Liver (tissue), 10 donors: ENCODE measurements at places on chromosomes 3 and 15. TPM values are rescaled to one million over a fixed set of nuclear protein-coding genes. Genes with fewer than 3 reads are reported as not detected.

GRCh38 chr3:104347291-104347690, 1019.4 kb upstream of the ALCAM start:
- no peaks in the 10 kb centered on the region for H3K4me1 ChIP-seq
- no peaks in the 10 kb centered on the region for H3K27me3 ChIP-seq
- no peak overlapping the region for H3K27ac ChIP-seq
- no peak overlapping the region for H3K4me3 ChIP-seq
- no peak for DNase-seq

DNA sequence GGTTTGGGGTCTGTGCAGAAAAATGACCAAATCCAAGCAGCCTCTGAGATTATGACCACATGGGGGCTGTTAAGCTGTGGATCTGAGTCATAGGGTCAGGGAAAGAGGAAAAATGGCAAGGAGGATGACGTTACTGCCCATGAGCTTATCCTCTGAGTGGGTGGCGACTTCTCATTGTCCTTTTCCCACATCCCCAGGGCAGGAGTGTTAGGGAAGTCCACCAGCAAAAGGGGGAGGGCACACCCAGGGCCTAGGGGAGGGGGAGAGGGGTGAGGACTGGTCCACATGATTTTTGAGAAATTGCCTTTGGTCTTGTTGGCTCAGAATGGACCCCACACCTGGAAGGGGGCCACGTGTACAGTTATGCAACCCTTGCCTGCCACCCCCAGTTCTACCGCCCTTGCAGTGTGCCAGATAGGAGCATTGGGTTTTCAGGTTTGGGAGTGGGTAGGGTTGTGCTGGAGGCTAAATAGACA, 2.6 kb downstream of the CD276 start:
- peaks cover 8% of the 10 kb centered on the region for H3K4me1 ChIP-seq
- no peak for DNase-seq
- no peak overlapping the region for H3K27ac ChIP-seq
- H3K4me3 ChIP-seq, result no peak overlapping the region

DNA sequence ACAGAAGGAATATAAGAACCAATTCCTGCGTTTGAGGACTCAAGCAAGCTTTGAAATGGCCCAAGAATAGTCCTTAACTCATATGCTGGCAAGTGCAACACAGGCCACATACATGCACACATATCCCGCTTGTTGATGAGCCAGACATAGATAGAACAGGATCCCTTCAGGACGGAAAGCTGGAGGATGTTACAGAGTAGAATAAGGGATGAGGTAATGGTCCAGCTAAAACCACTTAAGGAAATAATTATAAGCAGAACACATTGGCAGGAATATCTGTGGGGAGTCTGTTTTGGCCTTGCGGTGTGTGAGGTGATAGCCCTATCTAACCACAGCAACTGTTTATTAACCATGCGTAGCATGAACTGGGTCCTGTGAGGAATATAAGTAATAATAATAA, 25.0 kb downstream of the SCG3 start:
- no peaks in the 10 kb centered on the region for H3K36me3 ChIP-seq
- no peak overlapping the region for H3K4me3 ChIP-seq
- H3K27me3 ChIP-seq, result no peaks in the 10 kb centered on the region
- H3K27ac ChIP-seq, result no peak overlapping the region

DNA sequence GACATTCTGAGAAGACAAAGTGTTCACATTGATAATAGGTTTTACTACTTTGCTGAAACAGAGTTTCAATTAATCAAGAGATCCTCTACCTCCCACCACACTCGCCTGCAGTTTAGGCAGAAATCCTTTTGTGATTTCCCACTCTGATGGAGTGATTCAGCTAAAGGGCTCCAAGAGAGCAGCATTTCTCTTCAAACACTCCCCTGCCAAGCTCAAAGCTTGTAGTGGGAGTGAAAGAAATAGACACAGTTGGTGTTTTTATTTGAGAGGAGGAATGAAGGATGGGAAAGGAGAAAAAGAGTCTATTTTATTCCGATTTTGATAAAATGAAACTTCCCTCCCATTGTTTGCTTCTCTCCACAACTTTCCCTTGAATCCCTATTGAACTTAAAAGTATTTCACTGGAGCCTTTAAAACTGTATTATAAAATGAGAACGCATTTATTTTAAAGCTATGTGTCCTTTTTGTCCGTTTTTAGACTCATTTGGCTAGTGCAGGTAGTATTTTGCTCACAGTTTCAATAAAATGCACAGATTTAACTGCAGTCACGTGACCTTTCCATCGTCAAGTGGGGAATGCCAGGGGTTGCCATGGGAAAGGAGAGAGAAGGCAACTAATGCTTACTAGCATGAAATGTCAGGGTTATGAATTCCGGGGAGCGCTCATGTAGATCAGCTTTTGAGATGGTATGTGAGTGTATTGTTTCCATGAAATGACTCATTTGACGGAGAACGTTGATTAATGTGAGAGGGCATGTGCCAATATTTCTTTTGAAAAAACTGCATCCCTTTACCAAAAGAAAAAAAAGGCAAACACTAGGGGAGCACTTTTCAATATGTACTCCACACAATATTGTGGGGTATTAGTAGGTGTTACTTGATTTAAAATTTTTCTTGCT, 7.7 kb upstream of the OSBPL11 start:
- H3K27me3 ChIP-seq, result no peaks in the 10 kb centered on the region
- H3K4me3 ChIP-seq, result no peak overlapping the region
- no peak for DNase-seq
- H3K36me3 ChIP-seq, result no peaks in the 10 kb centered on the region

Gene EPHB3
- 0.84 TPM for total RNA-seq

DNA sequence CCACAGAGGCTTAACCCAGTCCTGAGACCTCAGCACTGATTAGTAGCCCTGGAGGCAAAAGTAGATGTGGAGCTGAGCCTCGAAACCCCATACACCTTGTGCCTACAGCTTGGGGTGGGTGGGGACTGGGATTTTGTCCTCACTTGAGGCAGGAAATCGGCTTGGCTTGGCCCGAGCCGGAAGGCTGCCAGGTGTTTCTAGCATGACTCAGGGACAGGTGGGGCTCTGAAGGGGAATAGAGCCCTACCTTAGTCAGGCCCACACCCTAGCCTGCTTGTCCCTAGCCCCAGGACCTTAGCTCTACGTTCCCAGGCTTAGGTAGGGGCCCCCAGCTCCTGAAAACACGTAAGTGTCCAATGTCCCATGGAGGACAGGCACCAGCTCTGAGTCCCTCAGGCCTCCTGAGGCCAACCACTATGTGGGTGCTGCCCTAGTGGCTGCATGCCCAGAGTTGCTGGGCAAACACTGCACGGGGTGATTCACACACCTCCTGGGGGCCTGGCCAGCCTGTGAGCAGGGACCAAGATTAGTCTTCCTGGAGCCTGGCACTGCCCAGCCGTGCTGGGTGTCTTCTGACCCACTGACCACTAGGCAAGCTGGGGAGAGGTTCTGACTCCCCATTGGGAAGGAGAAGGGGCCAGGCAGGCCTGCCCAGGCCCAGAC, 3.1 kb downstream of the MST1R start:
- H3K4me1 ChIP-seq, result peaks cover 7% of the 10 kb centered on the region
- H3K27ac ChIP-seq, result no peak overlapping the region
- DNase-seq, result no peak
- no peak overlapping the region for H3K4me3 ChIP-seq
- H3K36me3 ChIP-seq, result no peaks in the 10 kb centered on the region
- no peaks in the 10 kb centered on the region for H3K27me3 ChIP-seq

Gene TTLL13
- 0.08 TPM for total RNA-seq

GRCh38 chr3:86794361-86795065, 196.4 kb downstream of the VGLL3 start:
- H3K4me1 ChIP-seq, result no peaks in the 10 kb centered on the region
- H3K4me3 ChIP-seq, result no peak overlapping the region
- H3K36me3 ChIP-seq, result no peaks in the 10 kb centered on the region
- no peaks in the 10 kb centered on the region for H3K27me3 ChIP-seq

Gene VILL
- total RNA-seq, result 2.2 TPM

- no peak overlapping the region for H3K27ac ChIP-seq
- H3K4me1 ChIP-seq, result peaks cover 1% of the 10 kb centered on the region
- no peak overlapping the region for H3K4me3 ChIP-seq
- no peaks in the 10 kb centered on the region for H3K27me3 ChIP-seq
- H3K36me3 ChIP-seq, result no peaks in the 10 kb centered on the region
- no peak for DNase-seq
Observed at GRCh38 chr15:70494852-70495571, 268.3 kb downstream of the UACA start.

Gene ALDH1L1
- 189 TPM for total RNA-seq

DNA sequence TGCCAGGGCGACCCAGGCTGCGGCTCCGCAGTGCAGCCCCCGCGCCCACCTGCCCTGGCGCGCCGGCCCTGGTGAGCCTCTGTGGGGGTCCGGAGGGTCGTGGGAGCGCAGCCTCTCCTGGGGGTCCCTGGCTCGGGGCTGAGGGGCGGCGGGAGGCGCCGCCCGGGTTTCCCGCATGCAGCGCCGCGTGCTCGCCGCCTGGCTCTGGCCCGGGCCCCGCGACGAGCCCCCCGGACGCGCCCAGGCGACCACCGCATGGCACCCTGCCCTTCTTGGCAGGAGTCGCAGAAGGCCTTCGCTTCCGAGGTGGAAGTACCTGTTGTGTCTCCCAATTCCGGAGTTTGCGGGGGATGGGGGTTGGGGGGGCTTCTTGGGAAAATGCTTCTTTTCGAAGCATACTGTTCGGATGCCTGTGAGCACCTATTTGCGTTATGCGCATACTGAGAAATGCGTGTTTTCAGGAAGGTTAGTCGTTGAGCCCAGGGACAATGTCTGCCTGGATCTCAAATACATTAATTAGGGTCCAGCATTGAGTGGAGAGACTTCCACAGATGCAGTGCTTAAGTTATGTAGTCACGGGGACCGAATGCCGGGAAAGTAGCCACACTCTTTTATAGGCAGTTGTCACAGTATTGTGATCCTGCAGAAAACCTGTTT, 1.3 kb downstream of the GABRA5 start:
- no peak for DNase-seq
- H3K27me3 ChIP-seq, result peaks cover 8% of the 10 kb centered on the region
- no peak overlapping the region for H3K4me3 ChIP-seq
- no peaks in the 10 kb centered on the region for H3K36me3 ChIP-seq
- no peak overlapping the region for H3K27ac ChIP-seq

DNA sequence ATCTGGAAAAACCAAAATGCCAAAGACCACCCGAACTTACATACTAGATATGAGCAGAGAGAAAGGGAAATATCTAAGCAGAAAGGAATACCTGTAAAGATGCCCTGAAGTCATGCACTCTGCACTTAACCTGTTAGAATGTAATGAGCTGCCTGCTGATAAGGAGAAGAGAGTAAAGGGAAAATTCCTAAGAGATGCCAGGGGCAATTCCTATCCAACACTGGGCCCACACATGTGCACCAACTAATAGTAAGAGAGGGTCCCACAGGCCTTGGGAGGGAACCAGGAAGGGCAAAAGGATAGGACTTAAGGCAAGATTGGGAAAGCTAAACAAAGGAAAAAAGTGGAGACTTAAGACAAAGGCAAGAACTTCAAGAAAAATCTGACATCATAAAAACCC, 189.5 kb downstream of the NSUN3 start:
- no peaks in the 10 kb centered on the region for H3K36me3 ChIP-seq
- H3K4me3 ChIP-seq, result no peak overlapping the region
- no peaks in the 10 kb centered on the region for H3K4me1 ChIP-seq
- H3K27ac ChIP-seq, result no peak overlapping the region
- no peaks in the 10 kb centered on the region for H3K27me3 ChIP-seq
- DNase-seq, result no peak

- H3K4me1 ChIP-seq, result no peaks in the 10 kb centered on the region
- H3K27me3 ChIP-seq, result no peaks in the 10 kb centered on the region
- no peak for DNase-seq
- no peak overlapping the region for H3K4me3 ChIP-seq
- no peaks in the 10 kb centered on the region for H3K36me3 ChIP-seq
Observed at GRCh38 chr3:23094890-23095462, 108.2 kb upstream of the UBE2E2 start.

GRCh38 chr3:15180042-15180611, 25.9 kb upstream of the CAPN7 start:
- H3K27ac ChIP-seq, result no peak overlapping the region
- DNase-seq, result no peak
- no peaks in the 10 kb centered on the region for H3K4me1 ChIP-seq
- no peaks in the 10 kb centered on the region for H3K36me3 ChIP-seq
- H3K27me3 ChIP-seq, result no peaks in the 10 kb centered on the region
- no peak overlapping the region for H3K4me3 ChIP-seq

Gene CCDC174
- total RNA-seq, result 4.9 TPM

DNA sequence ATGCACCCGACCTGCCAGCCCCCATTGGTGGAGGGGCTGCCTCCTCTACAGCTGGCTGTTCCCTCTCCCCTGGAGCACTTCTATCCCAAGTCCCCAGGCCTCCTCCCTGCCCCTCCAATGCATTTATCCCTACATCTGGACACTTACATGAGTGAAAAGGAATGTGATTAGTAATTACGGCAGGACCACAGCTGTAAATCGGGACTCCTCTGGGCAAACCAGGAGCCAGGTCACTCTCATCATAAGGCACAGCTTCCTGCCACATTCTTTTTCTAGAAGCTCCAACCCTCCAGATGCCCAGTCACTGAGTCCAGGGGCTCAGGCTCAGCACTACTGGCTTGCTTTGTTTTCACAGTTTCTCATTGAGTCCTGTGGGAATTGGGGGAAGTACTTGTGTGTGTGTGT, 54.3 kb downstream of the IL20RB start:
- DNase-seq, result no peak
- H3K4me1 ChIP-seq, result peaks cover 9% of the 10 kb centered on the region
- H3K27ac ChIP-seq, result no peak overlapping the region
- H3K27me3 ChIP-seq, result no peaks in the 10 kb centered on the region
- H3K36me3 ChIP-seq, result no peaks in the 10 kb centered on the region

Gene FBXO40
- total RNA-seq, result 0.05 TPM

DNA sequence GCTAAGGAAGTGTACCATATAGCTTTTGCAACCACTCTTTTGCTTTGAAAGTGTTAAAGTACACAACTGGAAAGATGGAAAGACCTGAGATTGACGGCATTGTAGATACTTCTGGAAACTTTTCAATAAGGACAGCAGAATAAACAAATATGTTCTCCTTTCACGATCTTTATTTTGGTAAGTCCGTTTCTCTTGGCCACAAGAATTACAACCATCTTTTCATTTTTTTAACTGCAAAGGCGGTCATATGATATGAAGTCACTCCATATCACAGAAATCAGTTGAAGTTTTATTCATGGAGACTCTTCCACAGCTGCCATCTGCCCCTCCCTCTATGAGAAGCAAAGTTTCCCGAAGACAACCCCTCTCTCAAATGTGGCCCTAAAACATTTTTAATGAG, 303.4 kb upstream of the ICE2 start:
- no peaks in the 10 kb centered on the region for H3K27me3 ChIP-seq
- DNase-seq, result no peak
- H3K36me3 ChIP-seq, result no peaks in the 10 kb centered on the region
- H3K4me3 ChIP-seq, result no peak overlapping the region
- no peak overlapping the region for H3K27ac ChIP-seq
- H3K4me1 ChIP-seq, result no peaks in the 10 kb centered on the region

DNA sequence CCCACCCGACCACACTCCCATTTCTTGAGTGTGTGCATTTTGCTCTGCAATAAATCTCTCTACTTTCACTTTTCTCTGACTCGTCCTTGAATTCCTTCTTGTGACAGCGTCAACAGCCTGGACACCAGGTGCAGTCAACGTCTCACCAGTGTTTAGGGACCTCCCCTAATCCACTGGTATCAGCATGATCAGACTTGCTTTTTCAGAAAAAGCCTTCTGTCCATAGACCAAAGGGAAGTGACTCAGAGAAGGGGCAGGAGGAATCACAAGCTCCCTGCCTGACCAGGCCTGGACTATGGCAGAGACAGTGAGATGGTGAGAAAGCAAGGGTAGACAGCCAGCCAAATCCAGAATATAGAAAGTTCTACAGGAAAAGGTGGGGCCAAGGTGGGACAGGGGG, 15.5 kb downstream of the CCR5 start:
- H3K27me3 ChIP-seq, result no peaks in the 10 kb centered on the region
- no peaks in the 10 kb centered on the region for H3K36me3 ChIP-seq
- peaks cover under 1% of the 10 kb centered on the region for H3K4me1 ChIP-seq
- H3K4me3 ChIP-seq, result no peak overlapping the region
- H3K27ac ChIP-seq, result no peak overlapping the region

GRCh38 chr15:50192164-50192563, 10.2 kb downstream of the SLC27A2 start:
- peaks cover 3% of the 10 kb centered on the region for H3K36me3 ChIP-seq
- H3K27ac ChIP-seq, result no peak overlapping the region
